ENCODE measurements at places on chromosomes 4 and X.

DNA sequence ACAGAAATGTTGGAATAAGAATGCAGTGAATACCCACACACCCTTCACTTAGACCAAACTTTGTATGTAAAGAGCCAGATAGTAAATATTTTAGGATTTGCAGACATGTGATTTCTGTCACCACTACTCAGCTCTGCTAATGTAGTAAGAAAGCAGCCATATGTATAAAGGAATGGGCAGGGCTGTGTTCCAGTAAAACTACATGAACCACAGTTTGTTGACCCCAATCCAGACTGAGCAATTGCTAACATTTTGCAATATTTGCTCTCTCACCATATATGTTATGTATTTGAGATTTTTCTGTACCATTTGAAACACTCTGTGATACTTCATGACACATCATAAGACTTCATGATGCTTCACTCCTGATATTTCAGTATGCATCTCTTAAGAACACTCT lies 32.0 kb upstream of the TBC1D1 start:
- no peak for DNase-seq

- DNase-seq: peak; percentile 79
Measured at GRCh38 chr4:7101692-7102515, 34.0 kb upstream of the GRPEL1 start.

DNA sequence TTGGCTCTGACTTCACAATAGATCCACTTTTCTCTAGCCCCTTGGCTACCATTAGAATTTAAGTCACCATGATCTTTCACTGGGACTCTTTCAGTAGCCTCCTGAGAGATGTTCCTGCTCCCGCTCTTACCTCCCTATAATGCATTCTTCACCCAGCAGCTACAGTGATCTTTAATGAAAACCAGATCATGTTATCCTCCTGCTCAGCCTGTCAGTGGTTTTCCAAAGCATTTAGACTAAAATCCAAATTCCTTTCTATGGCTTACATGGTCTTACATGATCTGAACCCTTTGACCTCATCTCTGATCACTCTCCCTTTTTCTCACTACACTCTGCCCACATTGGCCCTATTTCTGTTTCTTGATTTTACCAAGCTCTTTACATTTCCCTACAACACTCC lies 18.3 kb upstream of the RPS6KA3 start:
- no peak for DNase-seq

DNA sequence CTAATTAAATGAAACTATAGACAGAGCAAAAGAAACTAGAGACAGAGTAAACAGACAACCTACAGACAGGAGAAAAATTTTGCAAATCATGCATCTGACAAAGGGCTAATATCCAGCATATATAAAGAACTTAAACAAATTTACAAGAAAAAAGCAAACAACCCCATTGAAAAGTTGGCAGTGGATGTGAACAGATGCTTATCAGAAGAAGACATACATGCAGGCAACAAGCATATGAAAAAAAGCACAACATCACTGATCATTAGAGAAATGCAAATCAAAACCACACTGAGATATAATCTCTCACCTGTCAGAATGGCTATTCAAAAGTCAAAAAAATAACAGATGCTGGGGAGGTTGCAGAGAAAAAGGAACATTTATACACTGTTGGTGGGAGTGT lies 14.8 kb downstream of the ZNF280C start:
- no peak for DNase-seq

GRCh38 chr4:16225167-16225862 lies 956 bp downstream of the TAPT1 start:
- peak; percentile 56 for DNase-seq

DNA sequence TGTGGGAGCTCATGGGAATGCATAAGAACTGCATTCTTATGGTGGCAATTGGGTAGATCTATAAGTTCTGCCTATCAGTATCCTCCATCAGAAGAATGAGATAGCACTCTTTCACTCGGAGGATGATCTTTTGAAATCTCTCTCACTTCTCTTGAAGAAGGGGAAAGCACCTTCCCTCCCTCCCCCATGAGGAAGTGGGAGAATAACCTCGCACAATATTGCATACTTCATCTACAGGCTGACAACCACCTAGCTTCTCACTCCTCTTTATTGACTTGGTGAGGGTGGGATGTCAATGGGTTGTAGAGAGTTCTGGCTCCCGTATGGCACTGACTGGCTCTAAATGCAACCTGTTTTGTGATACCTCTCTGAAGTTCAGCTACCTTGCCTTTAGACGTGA lies 146.7 kb upstream of the SPOCK3 start:
- no peak for DNase-seq

- no peak for DNase-seq
Measured at GRCh38 chr4:120291541-120291940, 224.9 kb upstream of the MAD2L1 start.

- no peak for DNase-seq
Measured at GRCh38 chr4:173696011-173696410, 166.0 kb upstream of the HAND2 start.

DNA sequence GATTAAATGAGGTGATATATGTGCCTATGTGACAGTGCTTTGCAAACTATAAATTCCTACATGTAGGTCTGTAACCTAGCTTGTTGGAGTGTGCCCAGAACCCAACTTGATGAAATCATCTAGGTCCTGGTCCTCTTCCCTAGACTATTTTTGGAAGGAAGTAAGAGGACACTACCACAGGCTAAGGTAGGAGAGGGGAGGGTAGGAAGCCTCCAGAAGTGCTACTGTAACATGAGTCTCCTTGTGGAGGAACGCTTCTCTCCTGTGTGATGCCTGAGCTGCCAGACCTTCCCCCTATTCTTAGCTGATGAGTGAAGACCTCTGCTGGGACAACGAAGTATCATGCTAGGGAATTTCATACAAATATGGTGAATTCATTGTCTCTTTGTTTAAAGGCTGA lies 41.8 kb upstream of the IL21 start:
- DNase-seq: peak; percentile 5

- DNase-seq: peak; percentile 33
Measured at GRCh38 chr4:109764376-109764775, 34.5 kb upstream of the PLA2G12A start.

- no peak for DNase-seq
Measured at GRCh38 chr4:40586034-40586433, 43.6 kb downstream of the RBM47 start.

- peak; percentile 6 for DNase-seq
Measured at GRCh38 chr4:55733932-55734331, 85.7 kb upstream of the EXOC1L start.

DNA sequence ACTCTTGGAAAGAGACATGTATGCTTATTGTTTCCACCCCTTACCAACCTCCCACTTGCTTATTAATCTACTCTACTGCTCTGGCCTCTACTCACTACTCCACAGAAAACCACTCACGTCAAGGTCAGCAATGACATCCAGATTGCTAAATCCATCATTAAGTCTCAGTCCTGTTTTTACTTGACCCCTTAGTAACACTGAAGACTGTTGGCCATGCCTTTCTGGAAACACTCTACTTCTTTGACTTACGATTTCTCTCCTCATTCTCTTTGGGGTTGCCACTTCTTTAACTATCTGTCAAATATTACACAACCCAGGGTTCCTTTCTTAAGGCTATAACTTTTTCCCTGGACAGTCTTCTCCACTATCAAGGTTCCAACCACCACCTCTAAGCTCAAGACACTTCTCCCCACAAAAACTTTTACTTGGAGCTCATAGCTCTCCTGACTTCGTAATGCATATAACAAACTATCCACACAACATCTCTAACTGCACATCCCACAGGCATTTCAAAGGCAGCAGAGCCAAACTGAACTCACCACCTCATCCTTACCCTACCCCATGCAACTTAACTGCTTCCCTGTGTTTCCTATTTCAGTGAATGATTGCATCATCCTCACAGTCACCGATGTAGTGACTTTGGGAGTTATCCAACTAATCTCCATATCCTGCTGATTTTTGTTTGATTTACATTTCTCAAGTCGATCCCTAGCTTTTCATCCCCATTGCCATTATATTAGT lies 15.8 kb upstream of the MAGEA4 start:
- no peak for DNase-seq

- no peak for DNase-seq
Measured at GRCh38 chr4:54780149-54780495, 122.4 kb downstream of the KIT start.

DNA sequence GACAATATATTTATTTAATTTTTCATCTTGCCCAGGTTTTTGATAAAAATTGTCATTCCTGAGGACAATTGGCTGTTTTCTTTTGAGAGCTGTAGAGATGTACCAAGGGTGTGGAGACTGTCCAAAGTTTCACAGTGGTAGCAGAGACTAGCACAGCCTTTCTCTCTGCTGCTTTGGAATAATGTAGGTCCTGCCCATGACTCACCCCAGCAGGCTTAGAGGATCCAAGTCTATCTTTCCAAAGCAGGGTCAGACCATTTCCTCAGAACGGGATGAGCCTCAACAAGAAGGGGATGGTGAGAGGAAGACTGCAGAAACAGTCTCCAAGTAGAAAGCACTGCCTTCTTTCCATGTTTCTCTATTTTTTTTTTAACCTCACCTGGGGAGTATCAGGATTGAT lies 131.5 kb upstream of the RPL34 start:
- no peak for DNase-seq

DNA sequence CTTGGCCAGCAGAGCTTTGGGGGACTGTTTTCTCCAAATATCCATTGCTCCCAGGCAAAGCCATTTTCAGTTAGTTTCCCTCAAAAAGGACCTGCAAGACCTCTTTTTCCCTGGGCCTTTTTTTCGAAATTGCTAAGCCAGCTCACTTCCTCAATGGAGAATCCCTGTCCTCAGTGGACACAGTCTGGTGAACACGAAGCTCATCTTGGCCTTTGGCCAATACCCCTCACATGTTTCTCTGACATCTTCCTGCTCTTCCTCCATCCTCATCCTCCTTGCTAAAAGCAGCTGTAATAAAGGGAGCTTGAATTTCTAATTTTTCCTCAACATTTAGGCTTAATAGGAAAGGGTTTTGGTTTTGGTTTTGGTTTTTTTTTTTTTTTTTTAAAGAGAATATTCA lies 17.6 kb upstream of the PRPS1 start:
- DNase-seq: no peak

GRCh38 chr4:68734095-68734494 lies 63.6 kb upstream of the UGT2B15 start:
- DNase-seq: no peak

DNA sequence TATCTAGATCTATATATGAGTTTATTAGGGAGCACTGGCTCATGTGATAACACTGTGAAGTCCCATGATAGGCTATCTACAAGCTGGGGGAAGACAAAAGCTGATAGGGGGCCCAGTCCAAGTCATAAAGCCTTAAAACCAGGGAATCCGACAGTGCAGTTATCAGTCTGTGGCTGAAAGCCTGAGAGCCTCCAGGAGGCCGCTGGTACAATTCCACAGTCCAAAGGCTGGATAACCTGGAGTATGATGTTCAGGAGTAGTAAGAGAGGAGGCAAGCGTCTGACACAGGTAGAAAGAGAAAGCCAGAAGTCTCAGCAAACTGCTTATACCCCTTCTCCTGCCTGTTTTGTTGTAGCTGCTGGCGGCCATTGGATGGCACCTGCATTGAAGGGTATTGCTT lies 177.6 kb upstream of the SPRY1 start:
- no peak for DNase-seq

DNA sequence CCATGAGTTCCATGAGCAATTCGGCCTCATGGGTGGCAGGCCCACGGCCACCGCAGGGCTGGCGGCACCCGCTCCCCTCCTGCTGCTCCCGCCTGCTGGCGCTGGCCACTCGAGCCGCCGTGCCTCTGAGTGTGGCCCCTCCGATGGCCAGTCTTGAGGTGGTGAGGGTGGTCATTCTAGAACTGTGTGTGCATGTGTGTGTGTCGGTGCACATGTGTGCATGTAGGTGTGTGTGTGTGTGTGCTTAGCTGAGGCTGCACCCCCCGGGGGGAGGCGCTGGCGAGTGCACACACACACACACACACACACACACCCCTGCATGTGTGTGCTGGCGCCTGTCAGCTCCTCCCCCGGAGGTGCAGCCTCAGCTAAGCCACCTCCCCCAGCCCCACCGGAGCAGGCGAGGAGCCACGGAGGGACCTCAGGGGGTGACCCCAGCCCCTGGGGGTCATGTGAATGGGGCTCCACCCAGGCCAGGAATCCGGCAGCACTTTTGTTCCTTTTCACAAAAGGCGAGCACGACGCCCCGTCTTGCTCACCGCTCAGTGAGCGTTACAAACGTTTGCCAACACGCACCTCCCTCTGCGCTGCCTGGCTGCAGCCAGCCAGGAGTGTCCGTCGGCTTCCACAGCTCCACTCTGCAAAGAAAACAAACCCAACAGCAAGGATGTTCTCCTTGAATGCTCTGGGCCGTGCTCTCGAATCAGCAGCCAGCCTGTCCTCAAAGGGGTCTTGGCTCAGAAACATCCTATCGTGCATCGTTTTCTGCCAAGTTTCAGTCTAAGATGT lies 29.9 kb downstream of the FGFRL1 start:
- DNase-seq: no peak

DNA sequence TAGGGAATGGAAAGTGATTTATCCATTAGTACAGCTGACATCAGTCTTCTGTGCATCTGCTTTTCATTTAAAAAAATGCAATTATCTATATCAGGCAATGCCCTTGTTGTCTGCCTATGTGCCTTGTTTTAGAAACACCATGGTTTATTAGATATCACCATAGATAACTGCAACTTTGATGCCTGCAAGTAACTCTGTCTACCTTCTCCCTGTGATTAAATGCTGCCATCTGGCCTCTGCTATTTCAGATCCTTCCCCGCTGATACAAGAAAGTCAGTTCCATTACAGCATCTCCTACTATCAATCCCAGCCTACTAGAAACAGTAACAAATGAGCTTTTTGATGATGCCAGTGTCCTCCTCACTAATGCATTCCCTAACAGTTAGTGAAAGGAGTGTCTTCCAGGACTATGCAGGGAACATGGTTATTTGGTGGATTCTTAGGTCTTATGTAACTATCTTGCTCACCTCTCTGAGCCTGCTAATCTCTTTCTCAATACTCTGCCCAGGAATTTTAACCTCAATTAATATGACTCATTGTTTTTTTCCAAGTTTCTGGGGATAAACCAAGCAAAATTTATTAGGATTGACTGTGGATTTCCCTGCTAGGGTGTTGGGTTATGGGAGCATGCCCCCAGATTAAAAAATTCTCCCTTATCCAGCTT lies 444.9 kb downstream of the RAPGEF2 start:
- peak; percentile 28 for DNase-seq

DNA sequence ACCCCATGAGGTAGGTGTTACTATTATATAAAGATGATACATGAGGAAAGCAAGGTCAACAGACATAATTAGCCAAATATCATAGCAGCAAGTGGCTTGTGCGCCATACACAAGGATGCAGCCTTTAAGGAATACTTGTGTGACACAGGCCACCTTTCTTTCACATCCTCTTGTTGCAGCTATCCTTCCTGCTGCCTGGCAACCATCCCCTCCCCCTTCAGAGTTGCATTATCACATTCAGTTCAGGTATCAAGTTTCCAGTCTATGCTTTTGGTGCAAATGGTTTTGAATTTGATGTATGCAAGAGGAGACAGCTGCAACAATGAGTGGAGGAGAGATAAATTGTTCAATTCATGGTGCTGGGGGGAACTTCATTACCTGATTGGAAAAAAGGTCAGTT lies 6.4 kb downstream of the ZCCHC18 start:
- no peak for DNase-seq

- peak; percentile 74 for DNase-seq
Measured at GRCh38 chrX:102712981-102713625, 855 bp downstream of the GPRASP2 start.

- DNase-seq: no peak
Measured at GRCh38 chr4:125319311-125319710, 4.6 kb downstream of the FAT4 start.
